ENCODE measurements at places on chromosomes 12 and 14. TPM values are rescaled to one million over a fixed set of nuclear protein-coding genes. Genes with fewer than 3 reads are reported as not detected.

GRCh38 chr12:86837246-86837645 is 581.1 kb upstream of the MGAT4C start:
- DNase-seq: no peak
- H3K4me1 ChIP-seq: no peaks in the 10 kb centered on the region
- no peaks in the 10 kb centered on the region for H3K36me3 ChIP-seq
- H3K27me3 ChIP-seq: no peaks in the 10 kb centered on the region

DNA sequence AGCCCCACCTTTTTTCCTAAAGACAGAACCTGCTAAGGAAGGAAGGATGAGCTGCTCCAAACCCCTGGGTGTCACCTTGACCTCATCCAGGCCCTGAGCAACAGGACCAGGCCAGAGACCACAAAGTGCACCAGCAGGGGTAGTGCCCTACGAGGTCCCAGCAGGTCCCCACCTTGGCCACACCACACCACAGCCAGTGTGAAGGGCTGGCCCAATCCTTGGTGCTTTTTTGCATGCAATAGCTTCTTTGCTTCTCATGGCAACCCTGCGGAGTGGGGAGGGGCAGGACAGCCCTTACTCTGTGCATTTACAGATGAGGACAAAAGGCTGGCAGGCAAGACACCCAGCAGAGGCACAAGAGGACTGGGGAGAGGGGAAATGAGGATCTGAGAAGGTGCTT is 352.6 kb downstream of the BCL11B start:
- H3K27me3 ChIP-seq: no peaks in the 10 kb centered on the region
- peaks cover 13% of the 10 kb centered on the region for H3K4me1 ChIP-seq
- DNase-seq: no peak
- no peak overlapping the region for H3K27ac ChIP-seq
- no peak overlapping the region for H3K4me3 ChIP-seq
- H3K36me3 ChIP-seq: peaks cover 3% of the 10 kb centered on the region

- H3K36me3 ChIP-seq: peaks cover 19% of the 10 kb centered on the region
- H3K4me3 ChIP-seq: no peak overlapping the region
- DNase-seq: no peak
- H3K27ac ChIP-seq: no peak overlapping the region
- H3K27me3 ChIP-seq: no peaks in the 10 kb centered on the region
Observed at GRCh38 chr12:124441443-124442194, 125.8 kb downstream of the NCOR2 start.

The EPYC gene
- not detected for total RNA-seq

- no peaks in the 10 kb centered on the region for H3K27me3 ChIP-seq
- peaks cover 29% of the 10 kb centered on the region for H3K4me1 ChIP-seq
- peaks cover 57% of the 10 kb centered on the region for H3K36me3 ChIP-seq
- no peak overlapping the region for H3K27ac ChIP-seq
Observed at GRCh38 chr14:23093991-23094665, 808 bp downstream of the ACIN1 start.

DNA sequence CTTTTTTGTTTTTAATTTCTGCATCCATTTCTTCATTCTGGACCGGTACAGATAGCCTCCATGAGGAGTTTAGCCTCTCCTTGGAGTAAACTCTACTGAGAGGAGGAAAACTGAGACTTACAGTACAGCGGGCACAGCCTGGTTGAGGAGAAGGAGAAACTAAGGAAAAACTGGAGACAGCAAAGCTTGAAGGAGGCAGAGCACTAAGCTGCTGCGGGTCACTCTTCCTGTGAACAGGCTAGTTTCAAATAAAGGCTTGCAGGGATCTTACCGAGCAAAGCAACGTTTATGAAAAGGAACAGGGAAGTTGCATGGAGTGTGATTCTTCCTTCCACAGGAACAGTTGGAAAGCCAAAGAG is 348 bp upstream of the SSTR1 start:
- no peak overlapping the region for H3K4me3 ChIP-seq
- H3K27ac ChIP-seq: no peak overlapping the region
- peaks cover 44% of the 10 kb centered on the region for H3K27me3 ChIP-seq
- no peaks in the 10 kb centered on the region for H3K36me3 ChIP-seq
- DNase-seq: no peak

- H3K27me3 ChIP-seq: no peaks in the 10 kb centered on the region
- no peaks in the 10 kb centered on the region for H3K36me3 ChIP-seq
- no peak for DNase-seq
Observed at GRCh38 chr12:67772267-67773169, 124.0 kb downstream of the DYRK2 start.

The CEBPE gene
- 0.19 TPM for total RNA-seq

The EMC9 gene
- total RNA-seq: 46.7 TPM

The KLRC3 gene
- total RNA-seq: not detected

- no peak overlapping the region for H3K27ac ChIP-seq
- no peak overlapping the region for H3K4me3 ChIP-seq
- H3K36me3 ChIP-seq: no peaks in the 10 kb centered on the region
- no peak for DNase-seq
- H3K4me1 ChIP-seq: peaks cover 15% of the 10 kb centered on the region
- peaks cover 18% of the 10 kb centered on the region for H3K27me3 ChIP-seq
Observed at GRCh38 chr12:94636462-94637085, 13.8 kb downstream of the TMCC3 start.

The ADAM20 gene
- 0.14 TPM for total RNA-seq

The KRT85 gene
- not detected for total RNA-seq

The RIMBP2 gene
- not detected for total RNA-seq

GRCh38 chr12:116693286-116694227 is 44.3 kb downstream of the SPRING1 start:
- peaks cover 27% of the 10 kb centered on the region for H3K27me3 ChIP-seq
- no peak overlapping the region for H3K27ac ChIP-seq
- no peak overlapping the region for H3K4me3 ChIP-seq
- H3K4me1 ChIP-seq: peaks cover 3% of the 10 kb centered on the region

GRCh38 chr12:18837505-18837904 is 99.6 kb downstream of the CAPZA3 start:
- peaks cover 3% of the 10 kb centered on the region for H3K27me3 ChIP-seq
- no peaks in the 10 kb centered on the region for H3K36me3 ChIP-seq
- H3K27ac ChIP-seq: no peak overlapping the region
- no peaks in the 10 kb centered on the region for H3K4me1 ChIP-seq
- no peak for DNase-seq

The NFATC4 gene
- 0.30 TPM for total RNA-seq
